ENCODE measurements at places on chromosomes 1 and 21. TPM values are rescaled to one million over a fixed set of nuclear protein-coding genes. Genes with fewer than 3 reads are reported as not detected.

The TTLL10 gene
- 1.1 TPM for polyA plus RNA-seq

GRCh38 chr1:109822749-109823542 is 59.2 kb upstream of the EPS8L3 start:
- DNase-seq = no peak

The CLDN14 gene
- polyA plus RNA-seq = 5.2 TPM

DNA sequence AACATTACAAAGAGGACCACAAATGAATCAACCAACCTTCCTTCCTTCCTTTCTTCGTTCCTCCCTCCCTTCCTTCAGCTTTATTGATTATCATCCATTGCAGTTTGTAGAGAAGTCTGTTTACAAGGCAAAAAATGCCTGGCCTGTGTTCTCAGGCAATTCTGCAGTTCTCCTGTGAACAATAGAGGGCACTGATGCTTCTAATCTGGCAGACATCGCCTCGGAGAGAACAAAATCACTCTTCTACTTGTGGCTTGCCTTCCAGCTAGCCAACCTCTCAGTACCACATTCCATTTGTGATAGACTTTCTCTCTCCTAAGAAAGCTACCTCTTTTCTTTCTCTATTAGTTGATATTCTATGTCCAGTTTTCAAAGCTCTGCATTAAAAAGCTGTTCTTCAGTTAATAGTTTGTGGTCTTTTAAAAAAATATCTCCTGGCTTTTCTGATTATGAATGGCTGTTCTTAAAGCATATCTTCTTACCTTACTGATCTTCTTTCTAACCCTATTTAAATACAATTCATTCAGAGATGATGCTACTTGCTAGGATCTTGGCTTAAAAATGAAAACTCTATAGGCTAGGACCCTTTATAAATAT is 26.9 kb upstream of the ESRRG start:
- peak; percentile 23 for DNase-seq

GRCh38 chr1:41286992-41287391 is 44.9 kb upstream of the SCMH1 start:
- DNase-seq = no peak

Data from left renal cortex interstitium (tissue), 4 donors.